Upper lobe of right lung (tissue), 1 donor: ENCODE measurements at places on chromosomes 13 and 19.
A peak's percentile ranks its signal among the peaks of the same experiment; 100 is the strongest.

GRCh38 chr13:78465250-78465649, 138.1 kb downstream of the POU4F1 start:
- DNase-seq = no peak

GRCh38 chr19:49801966-49802661, 11.0 kb downstream of the FUZ start:
- no peak for DNase-seq

DNA sequence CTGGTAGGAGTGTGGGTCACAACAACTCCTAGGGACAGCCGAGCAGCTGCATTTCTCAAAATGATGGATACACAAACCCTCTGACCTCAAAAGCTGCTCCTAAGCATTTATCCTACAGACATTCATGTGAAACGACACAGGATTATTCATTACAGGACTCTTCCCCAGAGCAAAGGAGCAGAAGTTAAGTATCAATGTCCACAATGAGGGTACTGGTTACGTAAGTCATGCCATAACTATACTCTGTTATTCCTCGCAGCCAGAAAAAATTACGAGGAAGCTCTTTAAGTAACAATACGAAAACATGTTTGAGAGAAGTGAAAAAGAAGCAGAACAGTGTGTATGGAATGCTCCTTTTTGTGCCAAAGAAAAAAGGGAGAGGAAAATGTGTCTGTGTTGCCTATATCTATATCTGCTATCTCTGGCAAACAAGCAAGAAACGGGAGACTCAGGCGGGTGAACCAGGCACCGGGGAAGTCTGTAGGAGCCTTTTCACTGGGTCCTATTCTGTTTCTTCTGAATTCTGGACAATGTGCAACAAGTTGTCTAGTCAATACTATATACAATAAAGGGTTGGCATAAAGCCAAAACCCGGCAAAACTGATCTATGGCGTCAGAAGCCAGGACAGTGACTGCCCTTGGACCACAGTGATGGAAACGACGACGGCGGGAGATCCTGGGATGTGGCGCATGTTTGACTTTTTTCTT, 1.3 kb downstream of the ISOC2 start:
- no peak for DNase-seq

DNA sequence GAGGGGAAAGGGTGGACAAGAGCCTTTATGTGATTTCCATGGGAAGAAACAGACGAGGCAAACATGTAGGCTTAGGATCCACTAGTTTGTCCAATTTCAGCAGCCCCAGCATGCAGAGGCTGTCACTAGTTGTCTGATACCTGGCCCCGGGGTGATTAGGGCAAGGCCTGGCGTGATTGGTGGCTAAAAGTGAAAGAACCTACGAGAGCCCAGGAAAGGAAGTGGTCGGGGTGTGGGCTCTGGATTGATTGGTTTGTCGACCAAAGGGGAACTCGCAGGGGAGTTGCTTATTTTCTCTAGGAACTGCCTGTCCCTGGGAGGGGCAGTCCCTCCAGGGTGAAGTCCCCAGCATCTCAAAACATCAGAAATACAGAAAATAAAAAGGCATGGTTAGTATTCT, 64.2 kb upstream of the UQCRFS1 start:
- DNase-seq = peak; percentile 31

GRCh38 chr19:38813323-38813722, 578 bp upstream of the LGALS4 start:
- no peak for DNase-seq

GRCh38 chr13:51676739-51677138, 92.5 kb downstream of the WDFY2 start:
- no peak for DNase-seq

DNA sequence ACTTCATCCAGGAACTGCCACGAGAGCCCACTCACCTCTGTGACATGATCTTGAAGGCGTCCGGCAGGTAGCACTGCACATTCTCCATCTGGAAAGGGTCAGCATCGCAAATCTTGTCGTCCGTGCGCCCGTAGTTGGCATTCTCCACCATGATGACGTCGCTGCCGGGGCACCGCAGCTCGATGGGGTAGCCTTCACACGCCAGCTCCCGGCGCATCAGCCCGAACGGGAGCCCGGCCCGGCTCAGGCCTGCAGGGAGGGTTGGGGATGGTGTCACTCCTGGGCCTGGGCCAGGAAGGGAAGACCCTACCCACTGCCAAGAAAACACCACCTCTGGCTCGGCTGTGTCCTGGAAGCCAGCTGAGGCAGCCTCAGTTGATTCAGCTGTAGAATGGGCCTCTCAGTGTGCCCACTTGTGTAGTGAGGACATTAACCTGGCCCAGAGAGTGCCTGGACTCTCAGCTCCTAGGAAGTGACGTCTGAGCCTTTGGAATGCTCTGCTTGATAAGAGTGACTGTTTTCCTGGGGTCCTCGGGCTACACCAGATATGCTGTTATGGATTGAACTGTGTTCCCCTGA, 28.4 kb downstream of the ADGRL1 start:
- no peak for DNase-seq

GRCh38 chr19:45954156-45954555, 19.5 kb downstream of the NOVA2 start:
- no peak for DNase-seq
